Thymus (tissue), 14 donors: ENCODE measurements at places on chromosomes 3 and 15. TPM values are rescaled to one million over a fixed set of nuclear protein-coding genes. Genes with fewer than 3 reads are reported as not detected.

CD80 gene
- polyA plus RNA-seq = 3.3 TPM

CIB2 gene
- 11.2 TPM for polyA plus RNA-seq

LINGO1 gene
- 0.75 TPM for polyA plus RNA-seq

LRRC49 gene
- polyA plus RNA-seq = 5.7 TPM

SLC6A1 gene
- polyA plus RNA-seq = 50.0 TPM
